ENCODE measurements at places on chromosomes 7 and 10. TPM values are rescaled to one million over a fixed set of nuclear protein-coding genes. Genes with fewer than 3 reads are reported as not detected.

Gene CNPY1
- total RNA-seq, result not detected

Gene GNAT3
- total RNA-seq, result not detected

Gene CDHR1
- total RNA-seq, result 2.2 TPM

Gene AGR3
- total RNA-seq, result not detected

Gene TEX36
- total RNA-seq, result not detected

Gene LIPN
- not detected for total RNA-seq

Gene AASS
- 3.5 TPM for total RNA-seq

Gene MET
- 2.4 TPM for total RNA-seq
